COR-L47 (cell line): ENCODE measurements at places on chromosomes 4 and X.

- peak; percentile 89 for DNase-seq
These were observed at the start of gene CXCL8 for GRCh38 chr4:73740353-73740778. Gene CXCL8 (plus strand): TSS chr4:73740569. CDS start chr4:73740659, 90 bp downstream.

GRCh38 chr4:173005912-173006633 is 162.5 kb upstream of the GALNT7 start:
- DNase-seq: no peak

DNA sequence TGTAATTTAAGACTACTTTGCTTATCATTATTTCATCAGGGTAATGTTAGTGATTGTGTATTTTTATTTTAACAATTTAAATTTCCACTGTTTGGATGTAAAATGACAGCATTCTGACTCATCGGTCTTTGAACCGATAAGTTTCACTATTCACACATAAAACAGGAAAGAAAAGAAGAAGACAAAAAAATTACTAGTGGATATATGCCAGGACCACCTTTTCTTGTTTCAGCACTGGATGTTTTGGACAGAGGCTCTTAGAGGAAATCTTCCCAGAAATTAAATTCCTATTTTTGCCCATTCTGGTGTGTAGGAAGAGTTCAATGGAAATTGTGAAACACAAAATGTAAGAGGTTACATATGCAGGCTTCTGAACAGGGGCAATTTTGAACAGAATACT is 57.4 kb downstream of the VEGFC start:
- no peak for DNase-seq

GRCh38 chr4:125741825-125742452 is 427.2 kb downstream of the FAT4 start:
- peak; percentile 27 for DNase-seq

GRCh38 chrX:49039598-49040375 is 3.4 kb downstream of the TFE3 start:
- DNase-seq: peak; percentile 32

- DNase-seq: no peak
These were observed 131.7 kb upstream of the NALF2 start for GRCh38 chrX:69372435-69372834.

DNA sequence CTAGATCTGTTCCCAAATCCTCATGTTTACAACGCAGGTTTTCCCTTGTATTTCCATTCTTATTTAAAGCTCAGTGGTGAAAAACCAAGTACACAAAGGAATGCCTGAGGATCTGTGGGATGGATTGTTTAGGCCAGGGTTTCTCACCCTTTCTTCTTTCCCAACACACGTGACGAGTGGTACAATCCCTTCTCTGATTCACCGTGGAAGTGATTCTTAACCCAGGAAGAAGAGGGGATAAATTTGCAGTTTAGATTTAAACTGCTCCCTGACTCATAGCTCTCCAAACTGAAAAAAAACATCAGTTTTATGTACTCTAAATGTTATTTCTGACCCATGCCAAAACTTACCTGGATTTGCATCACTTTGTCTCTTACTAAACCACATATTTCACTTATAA is 17.0 kb downstream of the PAQR3 start:
- no peak for DNase-seq

DNA sequence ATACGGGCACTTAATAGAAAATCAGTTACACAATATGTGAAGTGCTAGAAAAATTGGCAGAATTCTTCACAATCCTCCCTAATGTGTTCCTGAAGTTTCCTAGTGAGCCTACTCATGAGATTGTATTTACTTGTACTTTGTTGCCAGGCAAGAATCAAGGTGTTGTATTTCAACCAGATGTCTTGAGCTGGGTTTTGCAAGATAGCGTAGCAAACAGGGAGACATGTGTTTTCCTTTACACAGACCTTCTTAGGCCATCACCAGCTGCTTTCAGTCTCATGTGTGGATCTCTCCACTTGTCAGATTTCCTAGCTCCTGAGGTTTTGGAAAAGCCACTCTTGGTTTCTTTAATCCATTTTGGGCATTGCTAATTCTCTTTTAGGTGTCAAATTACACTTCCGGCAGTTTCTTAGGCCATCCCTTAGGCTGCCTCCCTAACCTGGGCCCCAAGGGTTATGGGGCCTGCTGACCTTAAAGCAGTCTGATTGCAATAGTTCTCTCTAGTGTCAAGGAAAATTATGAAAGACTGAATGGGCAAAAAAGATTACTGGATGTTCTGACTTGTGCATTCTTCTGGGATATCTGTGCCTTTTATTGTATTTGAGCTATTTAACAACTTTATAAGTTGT is 12.2 kb upstream of the EDA start:
- no peak for DNase-seq

- DNase-seq: no peak
These were observed 40.9 kb downstream of the MOB1B start for GRCh38 chr4:70943114-70943513.

- DNase-seq: no peak
These were observed 475.9 kb upstream of the GALNT7 start for GRCh38 chr4:172692701-172693100.

DNA sequence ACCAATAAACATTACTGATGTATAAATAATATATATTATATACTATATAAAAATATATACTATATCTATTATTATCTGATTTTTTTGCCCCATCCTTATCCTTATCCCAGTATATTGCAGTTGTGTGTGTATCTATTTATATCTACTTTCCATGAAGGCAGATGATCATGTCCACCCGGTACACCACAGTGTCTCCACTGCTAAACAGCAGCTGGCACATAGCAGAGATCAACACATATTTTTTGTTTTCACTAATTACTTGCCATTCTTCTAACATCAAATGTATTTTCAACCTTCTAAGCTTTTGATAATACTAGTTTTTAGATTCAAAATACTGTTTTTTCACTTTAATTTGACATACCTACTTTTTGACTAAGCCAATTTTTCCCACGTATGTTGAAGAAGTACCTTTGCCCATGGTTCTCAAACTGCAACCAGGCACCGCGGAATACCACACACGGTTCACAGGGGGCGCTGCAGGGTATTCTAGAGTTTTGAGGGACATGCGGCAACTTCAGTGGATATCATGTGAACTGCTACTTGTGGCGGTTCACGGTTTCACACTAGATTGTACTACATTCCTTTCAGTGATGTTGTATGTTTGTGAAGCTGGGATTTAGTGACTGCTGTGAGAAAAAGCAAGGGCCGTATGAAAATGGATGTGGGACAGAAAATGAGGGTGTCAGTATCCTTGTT is 182.5 kb upstream of the NPY2R start:
- peak; percentile 30 for DNase-seq

GRCh38 chrX:150573702-150574101 is 5.3 kb downstream of the MTM1 start:
- DNase-seq: no peak

DNA sequence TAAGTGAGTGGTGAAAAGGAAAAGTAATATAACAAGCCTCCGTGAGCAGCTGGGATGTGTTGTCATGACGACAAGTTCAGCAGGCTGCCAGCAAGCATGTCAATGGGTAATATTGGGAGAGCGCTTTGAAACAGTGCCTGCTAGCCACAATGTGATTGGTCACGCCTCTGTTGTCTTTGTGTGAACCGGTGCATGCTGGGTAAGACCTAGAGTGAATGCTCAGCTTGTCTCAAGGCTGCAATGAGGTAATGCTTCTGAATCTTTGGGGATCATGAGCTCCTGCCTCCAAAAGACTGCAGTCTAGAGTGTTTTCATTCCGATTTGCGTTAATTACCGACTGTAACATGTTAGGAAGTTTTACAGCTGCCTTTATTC is 54.9 kb downstream of the STOX2 start:
- DNase-seq: peak; percentile 93
